ENCODE measurements at places on chromosomes 5 and 9.

- H3K27ac ChIP-seq, result no peak overlapping the region
- H3K27me3 ChIP-seq, result peaks cover 24% of the 10 kb centered on the region
- no peak for DNase-seq
- H3K4me1 ChIP-seq, result no peaks in the 10 kb centered on the region
These were observed 34.9 kb upstream of the SYNPO start for GRCh38 chr5:150605546-150605945.

- H3K27me3 ChIP-seq, result no peaks in the 10 kb centered on the region
- H3K4me3 ChIP-seq, result no peak overlapping the region
- H3K4me1 ChIP-seq, result no peaks in the 10 kb centered on the region
- no peak for DNase-seq
- H3K27ac ChIP-seq, result no peak overlapping the region
These were observed 552.6 kb downstream of the CCDC171 start for GRCh38 chr9:16105168-16106020.

GRCh38 chr5:178331491-178331996 lies 98.9 kb upstream of the PHYKPL start:
- no peak overlapping the region for H3K27ac ChIP-seq
- no peak for DNase-seq
- peaks cover 39% of the 10 kb centered on the region for H3K27me3 ChIP-seq

GRCh38 chr5:112154940-112155686 lies 264.0 kb downstream of the EPB41L4A start:
- no peak for DNase-seq
- H3K27me3 ChIP-seq, result peaks cover under 1% of the 10 kb centered on the region
- no peaks in the 10 kb centered on the region for H3K36me3 ChIP-seq
- peaks cover under 1% of the 10 kb centered on the region for H3K4me1 ChIP-seq
- H3K4me3 ChIP-seq, result no peak overlapping the region
- no peak overlapping the region for H3K27ac ChIP-seq

DNA sequence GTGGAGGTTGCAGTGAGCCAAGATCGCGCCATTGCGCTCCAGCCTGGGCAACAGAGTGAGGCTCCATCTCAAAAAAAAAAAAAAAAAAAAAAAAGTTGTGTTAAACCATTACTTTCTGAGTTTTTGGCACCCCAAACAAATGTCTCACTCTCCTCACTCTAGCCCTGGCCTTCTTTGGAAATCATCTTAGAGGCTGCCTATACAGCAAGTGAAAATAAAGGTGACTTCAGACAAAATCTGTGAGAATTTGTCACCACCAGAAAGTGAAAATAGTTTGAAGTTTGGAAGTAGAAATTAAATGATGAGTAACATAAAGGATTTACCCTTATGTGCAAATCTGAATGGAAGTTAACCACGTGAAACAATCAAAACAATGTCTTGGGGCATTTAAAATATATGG lies 7.2 kb upstream of the ZNF131 start:
- no peak for DNase-seq
- peaks cover 5% of the 10 kb centered on the region for H3K4me1 ChIP-seq
- H3K36me3 ChIP-seq, result peaks cover 2% of the 10 kb centered on the region
- H3K4me3 ChIP-seq, result no peak overlapping the region
- H3K27ac ChIP-seq, result no peak overlapping the region

DNA sequence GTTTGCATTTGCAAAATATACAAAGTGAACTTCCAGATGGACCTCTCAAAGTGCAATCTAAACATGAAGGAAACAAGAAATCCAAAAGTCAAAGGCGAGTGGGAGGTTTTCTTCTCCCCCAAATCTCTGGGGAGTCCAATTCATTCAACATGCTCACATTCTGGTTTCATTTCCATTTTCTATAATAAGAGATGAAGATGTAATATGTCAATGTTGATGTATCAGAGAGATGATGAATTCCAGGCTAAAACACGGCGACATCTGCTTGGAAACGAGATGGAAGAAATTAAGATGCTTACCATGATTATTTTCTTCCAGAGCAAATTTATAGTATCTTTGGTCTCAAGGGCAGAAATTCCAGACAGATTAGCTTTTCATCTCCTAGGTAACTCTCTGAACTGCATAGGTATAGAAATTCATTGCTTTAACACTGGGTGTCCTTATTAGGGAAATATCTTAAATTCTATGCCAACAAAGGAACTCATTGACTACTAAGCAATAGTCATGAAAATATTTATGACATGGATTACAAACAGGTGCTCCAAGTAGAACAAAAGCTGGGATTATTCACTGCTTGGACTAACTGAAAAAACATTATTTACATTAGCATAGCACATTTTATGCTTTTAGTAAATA lies 287.9 kb downstream of the SEC61B start:
- no peak overlapping the region for H3K27ac ChIP-seq
- peaks cover 15% of the 10 kb centered on the region for H3K27me3 ChIP-seq
- no peaks in the 10 kb centered on the region for H3K4me1 ChIP-seq
- H3K36me3 ChIP-seq, result no peaks in the 10 kb centered on the region
- no peak overlapping the region for H3K4me3 ChIP-seq

GRCh38 chr5:91436241-91436640 lies 53.1 kb upstream of the ARRDC3 start:
- no peak for DNase-seq
- no peak overlapping the region for H3K4me3 ChIP-seq
- no peaks in the 10 kb centered on the region for H3K36me3 ChIP-seq

- H3K27ac ChIP-seq, result no peak overlapping the region
- no peak for DNase-seq
- H3K36me3 ChIP-seq, result no peaks in the 10 kb centered on the region
- H3K4me1 ChIP-seq, result no peaks in the 10 kb centered on the region
- H3K4me3 ChIP-seq, result no peak overlapping the region
These were observed 117.9 kb downstream of the ANXA1 start for GRCh38 chr9:73269430-73270101.

DNA sequence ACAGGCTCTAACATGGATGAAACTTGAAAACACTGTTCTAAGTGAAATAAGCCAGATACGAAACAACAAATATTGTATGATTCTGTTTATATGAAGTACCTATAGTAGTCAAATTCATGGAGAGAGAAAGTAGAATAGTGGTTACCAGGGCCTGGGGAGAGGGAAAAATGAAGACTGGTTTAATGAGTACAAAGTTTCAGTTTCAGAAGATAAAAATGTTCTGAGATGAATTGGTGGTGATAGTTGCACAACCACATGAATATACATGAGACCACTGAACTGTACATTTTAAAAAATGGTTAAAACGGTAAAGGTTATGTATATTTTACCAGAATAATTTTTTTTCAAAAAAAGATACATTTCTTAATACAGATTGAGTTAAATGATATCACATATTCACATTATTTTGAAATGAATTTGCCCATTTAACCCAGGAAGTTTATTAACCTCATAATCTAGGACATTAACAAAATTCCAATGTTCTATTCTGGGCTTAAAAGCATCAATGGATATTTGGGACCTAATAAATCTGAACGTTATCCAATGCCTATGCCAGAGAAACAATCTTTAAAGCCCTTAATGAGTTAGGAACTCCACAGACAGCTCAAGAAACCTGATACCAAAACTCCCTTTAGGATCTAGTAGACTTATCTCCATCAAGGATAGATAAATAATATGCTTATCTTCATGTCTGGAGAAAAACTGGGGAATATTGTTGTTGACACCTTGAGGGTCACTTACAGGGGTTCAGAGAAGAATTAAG lies 521.3 kb downstream of the EFNA5 start:
- no peak for DNase-seq
- H3K36me3 ChIP-seq, result no peaks in the 10 kb centered on the region
- H3K4me3 ChIP-seq, result no peak overlapping the region
- no peak overlapping the region for H3K27ac ChIP-seq
- peaks cover 12% of the 10 kb centered on the region for H3K27me3 ChIP-seq
- H3K4me1 ChIP-seq, result no peaks in the 10 kb centered on the region

GRCh38 chr5:132493241-132493640 lies 2.7 kb upstream of the IRF1 start:
- H3K4me1 ChIP-seq, result peaks cover 60% of the 10 kb centered on the region
- no peak for DNase-seq
- peaks cover 65% of the 10 kb centered on the region for H3K36me3 ChIP-seq

DNA sequence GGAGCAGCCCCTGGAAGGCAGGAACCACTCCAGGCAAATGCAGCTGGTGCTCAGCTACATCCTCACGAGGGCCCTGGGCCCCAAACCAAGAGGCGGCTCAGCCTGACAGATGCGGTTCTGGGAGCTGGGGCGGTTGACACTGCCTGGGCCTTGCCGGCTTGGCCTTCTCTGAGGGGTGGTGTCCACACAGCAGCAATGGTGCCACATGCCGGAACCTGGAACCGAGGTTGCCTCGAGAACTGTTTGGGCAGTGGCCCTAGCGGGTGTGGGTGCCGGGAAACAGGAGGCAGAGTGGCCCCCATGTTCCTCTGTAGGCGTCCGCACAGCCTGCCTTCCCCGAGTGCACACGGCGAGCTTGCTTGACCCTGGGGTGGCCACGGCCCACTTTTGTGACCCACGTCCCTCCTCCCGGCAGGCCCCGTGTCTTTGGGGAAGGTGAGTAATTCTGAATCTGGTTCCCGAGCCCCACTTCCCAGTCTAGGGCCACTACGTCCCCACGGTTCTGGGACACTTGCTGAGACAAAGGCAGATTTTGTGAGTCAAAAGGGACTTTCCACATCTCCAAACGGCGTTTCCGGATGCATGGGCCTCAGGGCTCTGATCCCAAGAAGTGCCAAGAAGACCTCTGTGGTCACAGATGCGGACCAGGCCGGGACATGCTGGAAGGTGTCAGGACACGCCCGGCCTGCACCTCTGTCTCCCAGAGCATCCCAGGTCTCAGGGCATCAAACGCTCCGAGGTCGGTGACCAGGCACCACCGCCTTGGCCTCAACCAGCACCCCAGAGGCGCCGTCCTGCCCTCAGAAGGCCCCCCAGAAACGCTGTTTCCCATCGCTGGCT lies 27.7 kb upstream of the SLC12A7 start:
- no peak overlapping the region for H3K27ac ChIP-seq
- no peak overlapping the region for H3K4me3 ChIP-seq
- DNase-seq, result no peak
- H3K36me3 ChIP-seq, result peaks cover 3% of the 10 kb centered on the region

GRCh38 chr5:39257554-39257953 lies 38.2 kb upstream of the FYB1 start:
- peak overlapping the region; percentile 36 for H3K27ac ChIP-seq
- H3K4me1 ChIP-seq, result peaks cover 40% of the 10 kb centered on the region
- peaks cover 3% of the 10 kb centered on the region for H3K36me3 ChIP-seq

DNA sequence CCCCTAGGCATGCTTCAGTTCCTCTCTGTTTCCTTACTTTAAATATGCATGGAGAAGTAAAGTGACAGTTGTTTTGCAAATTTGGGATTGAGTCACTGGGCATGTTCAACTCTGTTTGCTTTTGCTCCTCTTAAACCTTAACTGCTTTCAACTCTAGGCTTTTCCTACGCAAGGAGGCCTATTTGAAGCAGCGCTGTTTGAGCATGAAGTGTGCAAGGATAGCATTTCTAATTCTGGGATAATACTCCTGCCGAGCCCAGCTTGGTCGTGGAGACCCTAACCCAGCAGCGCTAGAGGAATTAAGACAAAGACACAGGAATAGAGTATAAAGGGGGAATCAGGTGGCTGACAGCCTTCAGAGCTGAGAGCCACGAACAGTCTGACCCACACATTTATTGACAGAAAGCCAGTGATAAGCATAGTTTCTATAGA lies 803.4 kb upstream of the CDH10 start:
- H3K27me3 ChIP-seq, result no peaks in the 10 kb centered on the region
- no peaks in the 10 kb centered on the region for H3K36me3 ChIP-seq
- DNase-seq, result no peak

DNA sequence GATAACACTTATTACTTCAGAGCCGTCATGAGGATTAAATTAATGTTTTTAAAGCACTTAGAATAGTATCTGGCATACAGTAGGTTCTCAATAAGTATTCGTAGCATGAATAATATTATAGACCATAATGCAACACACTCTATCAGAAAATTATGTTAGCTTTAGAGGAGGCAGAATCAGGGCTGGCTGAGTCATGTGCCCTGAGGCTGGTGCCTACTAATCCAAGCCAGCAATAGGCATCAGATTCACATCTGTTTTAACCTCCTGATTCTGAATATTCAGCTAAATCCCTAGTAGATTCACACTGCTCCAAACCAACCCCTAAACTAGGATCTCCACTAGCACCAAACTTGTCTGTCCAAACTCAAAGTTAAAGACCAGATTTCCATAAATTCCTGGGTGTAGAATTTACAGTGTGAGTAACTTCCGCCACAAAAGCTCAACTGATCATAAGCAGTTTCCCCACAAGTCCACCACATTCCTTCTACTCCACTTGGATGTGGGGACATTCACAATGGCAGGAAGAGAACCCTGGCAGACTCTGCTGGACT lies 170.0 kb upstream of the DAPK1 start:
- no peak overlapping the region for H3K27ac ChIP-seq
- peaks cover 3% of the 10 kb centered on the region for H3K36me3 ChIP-seq
- H3K4me1 ChIP-seq, result no peaks in the 10 kb centered on the region
- no peak overlapping the region for H3K4me3 ChIP-seq
- H3K27me3 ChIP-seq, result peaks cover 15% of the 10 kb centered on the region
- no peak for DNase-seq

DNA sequence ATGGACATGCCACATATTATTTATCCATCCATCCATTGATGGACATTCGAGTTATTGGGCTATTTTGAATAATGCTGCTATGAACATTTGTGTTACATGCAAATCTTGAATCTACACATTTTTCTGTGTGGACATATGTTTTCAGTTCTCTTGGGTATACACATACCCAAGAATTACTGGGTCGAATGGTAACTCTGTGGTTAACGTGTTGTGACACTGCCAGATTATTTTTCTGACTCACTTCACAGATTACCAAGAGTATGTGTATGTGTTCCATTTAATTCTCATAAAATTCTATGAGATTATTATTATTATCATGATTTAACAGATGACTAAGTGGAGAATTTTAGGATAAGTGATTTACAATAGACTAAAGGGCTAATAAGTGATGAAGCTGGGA lies 26.7 kb downstream of the CYFIP2 start:
- H3K4me1 ChIP-seq, result peaks cover 67% of the 10 kb centered on the region
- H3K27me3 ChIP-seq, result no peaks in the 10 kb centered on the region
- no peak for DNase-seq
- H3K27ac ChIP-seq, result peak overlapping the region; percentile 87
- peaks cover 76% of the 10 kb centered on the region for H3K36me3 ChIP-seq

DNA sequence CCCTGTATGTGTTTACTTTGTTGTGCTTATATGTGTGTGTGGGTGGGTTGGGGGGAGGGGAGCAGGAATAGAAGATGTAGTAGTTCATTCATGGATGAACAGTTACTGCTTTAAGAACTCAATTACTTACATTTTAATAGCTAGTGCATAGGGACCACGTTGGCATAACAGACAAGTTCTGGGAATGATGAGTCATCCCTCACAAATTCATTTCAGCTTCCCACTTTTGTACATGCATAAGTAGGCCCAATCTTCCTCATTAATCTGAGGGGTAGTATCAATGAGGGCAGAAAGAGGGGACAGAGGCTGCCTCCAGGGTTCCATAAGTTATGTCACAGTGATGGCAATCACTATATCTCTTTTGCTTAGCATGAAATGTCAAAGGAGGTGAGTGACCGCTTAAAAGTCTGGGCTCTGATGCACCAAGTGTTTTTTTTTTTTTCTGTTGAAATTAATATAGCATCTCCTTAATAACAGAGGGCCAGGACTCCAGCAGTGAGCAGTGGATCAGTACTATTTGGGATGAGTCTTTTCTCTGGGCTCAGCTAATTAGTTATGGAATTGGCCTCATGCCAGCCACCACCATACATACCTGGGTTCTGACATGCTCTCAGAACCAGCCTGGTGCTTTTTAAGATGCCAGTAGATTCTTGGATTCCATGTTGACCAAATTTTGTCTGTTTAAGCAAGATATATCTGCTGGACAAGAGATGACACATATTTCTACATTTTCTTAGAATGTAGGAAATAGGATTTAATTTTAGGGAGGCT lies 37.1 kb downstream of the PRDM6 start:
- no peaks in the 10 kb centered on the region for H3K4me1 ChIP-seq
- no peak overlapping the region for H3K4me3 ChIP-seq
- H3K27me3 ChIP-seq, result peaks cover 30% of the 10 kb centered on the region
- H3K36me3 ChIP-seq, result no peaks in the 10 kb centered on the region
- DNase-seq, result no peak

Data from effector memory CD8-positive, alpha-beta T cell (primary cell).